SW 1271 (cell line): ENCODE measurements at places on chromosomes 13 and 19.

DNA sequence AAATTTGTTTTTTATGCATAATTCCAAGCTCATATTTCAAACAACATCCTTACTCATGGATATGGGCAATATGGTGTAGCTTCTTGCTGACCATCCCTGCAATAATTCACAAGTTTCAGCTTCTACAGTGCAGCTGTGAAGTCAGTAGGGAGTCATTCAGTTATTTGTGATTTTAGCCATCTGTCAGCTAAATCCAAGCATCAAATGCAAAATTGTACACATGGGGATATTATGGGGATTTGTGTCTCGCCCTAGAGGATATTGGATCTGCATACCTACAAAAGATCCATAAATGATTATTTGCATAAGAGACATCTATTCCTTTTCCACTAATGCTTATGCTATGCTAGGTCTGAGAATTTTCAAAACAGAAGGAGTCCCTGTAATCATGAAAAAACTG is 217.9 kb upstream of the SLITRK5 start:
- no peak for DNase-seq

DNA sequence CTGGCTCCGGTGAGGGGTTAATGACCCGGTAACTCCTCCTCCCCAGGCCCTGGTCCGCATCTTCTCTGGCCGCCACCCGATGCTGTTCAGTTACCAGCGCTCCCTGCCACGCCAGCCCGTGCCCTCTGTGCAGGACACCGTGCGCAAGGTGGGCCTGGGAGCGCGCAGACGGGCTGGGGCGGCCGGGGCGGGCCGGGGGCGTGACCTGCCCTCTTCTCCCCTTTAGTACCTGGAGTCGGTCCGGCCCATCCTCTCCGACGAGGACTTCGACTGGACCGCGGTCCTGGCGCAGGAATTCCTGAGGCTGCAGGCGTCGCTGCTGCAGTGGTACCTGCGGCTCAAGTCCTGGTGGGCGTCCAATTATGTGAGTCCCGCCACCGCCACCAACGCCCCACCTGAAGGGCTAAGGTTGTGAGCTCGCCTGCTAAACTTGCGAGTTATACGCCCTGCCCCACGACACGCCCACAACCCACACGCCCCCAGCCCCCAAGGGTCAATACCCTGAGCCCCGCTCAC is 10.4 kb downstream of the CPT1C start:
- no peak for DNase-seq

DNA sequence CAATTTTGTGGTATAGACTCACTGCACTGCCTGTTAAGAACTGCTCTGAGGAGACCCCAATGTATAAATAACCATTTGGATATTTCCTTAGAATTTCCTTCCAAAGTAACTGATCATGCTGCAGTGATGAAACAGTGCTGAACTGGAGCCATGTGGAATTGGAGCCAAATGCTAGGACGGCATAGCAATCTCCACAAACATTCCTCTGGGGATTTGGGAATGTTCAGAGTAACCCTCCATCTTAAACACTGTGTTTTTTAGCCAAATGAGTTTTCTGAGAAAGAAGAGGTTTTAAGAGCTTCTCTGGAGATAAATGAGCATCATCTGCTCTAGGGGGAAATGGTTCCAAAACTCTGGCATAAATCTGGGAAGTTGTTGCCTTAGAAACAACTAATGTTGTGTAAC is 98.2 kb downstream of the OLFM4 start:
- DNase-seq: no peak

- DNase-seq: no peak
Observed at GRCh38 chr19:7699417-7700401, 2.2 kb downstream of the FCER2 start.

DNA sequence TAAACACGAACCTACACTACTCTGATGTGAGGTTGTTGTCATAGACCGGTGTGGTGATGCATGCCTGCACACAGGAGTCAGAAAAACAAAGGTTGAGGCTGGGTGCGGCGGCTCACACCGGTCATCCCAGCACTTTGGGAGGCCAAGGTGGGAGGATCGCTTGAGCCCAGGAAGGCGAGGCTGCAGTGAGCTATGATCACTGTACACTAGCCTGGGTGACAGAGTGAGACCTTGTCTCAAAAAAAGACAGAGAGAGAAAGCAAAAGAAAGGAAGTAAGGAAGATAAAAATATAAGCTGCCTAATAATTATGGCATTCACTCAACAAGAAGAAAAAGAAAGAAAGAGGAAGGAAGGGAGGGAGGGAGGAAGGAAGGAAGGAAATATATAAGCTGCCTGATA is 9.3 kb downstream of the GP6 start:
- no peak for DNase-seq

DNA sequence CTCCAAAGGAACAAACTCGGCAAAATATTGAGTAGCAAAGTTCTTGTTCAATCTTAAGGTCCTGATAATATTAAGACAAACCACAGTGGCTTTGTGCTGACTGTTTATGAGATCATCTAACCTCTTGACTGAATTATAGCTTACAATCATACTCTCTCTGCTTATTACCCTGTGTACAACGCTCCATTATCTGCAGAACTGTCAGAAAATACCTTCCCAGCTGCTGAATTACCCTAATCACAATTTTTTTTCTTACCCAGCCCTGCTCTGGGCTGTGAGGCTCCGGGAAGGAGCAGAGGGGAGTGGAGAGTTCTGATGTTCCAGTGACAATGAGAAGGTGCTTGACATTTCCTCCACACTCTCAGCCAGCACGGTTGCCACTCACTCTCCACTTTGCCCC is 64.8 kb downstream of the DCT start:
- DNase-seq: no peak

- no peak for DNase-seq
Observed at GRCh38 chr13:93708308-93709075, 481.9 kb downstream of the GPC6 start.

DNA sequence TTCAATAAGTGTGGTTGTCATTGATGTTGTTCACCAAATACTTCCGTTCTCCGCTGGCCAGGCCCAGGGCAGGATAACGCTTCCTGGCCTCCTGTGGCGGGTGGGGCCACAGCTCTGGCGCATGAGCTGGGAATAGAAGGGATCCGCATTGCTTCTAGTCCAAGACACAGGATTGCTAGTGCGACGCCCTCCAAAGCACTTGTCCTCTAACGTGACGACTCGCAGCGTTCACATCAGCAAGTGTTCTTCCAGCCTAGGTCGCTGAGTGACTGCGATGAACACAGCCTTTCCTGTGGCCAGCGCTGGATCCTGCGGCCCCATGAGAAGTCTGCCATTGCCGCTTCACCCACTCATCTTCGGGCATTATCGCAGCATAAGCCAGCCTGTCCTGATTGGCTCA is 39.4 kb downstream of the VSTM2B start:
- DNase-seq: no peak

DNA sequence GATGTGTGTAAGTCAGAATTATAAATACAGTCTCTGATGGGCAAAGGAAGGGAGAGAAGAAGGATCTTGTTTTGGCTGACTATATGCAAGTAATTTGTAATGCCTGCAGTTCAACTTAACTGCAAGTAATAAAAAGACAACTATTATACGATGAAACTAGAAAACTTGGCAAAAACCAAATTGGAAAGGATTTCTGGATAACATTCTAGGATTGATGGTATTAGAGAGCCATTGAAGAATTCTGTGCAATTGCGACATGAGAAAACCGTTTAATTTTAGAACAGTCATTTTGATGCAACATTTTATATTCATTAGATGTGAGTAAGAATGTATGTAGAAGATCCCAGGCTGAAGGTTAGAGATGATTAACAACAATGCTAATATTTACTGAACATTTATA is 1334.1 kb downstream of the EFNB2 start:
- DNase-seq: no peak

DNA sequence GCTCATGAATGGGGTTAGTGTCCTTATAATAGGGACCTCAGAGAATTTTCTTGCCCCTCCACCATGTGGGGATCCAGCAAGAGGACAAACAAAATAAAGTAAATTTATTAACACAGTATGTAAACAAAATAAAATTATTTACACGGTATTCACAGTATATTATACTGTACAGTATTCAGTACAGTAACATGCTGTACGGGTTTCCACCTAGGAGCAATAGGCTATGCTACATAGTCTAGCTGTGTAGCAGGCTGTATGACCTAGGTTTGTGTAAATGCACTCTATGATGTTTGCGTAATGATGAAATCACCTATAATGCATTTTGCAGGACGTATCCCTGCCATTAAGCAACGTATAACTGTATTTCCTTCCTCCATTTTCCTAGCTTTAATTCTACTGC is 11.8 kb upstream of the DIAPH3 start:
- no peak for DNase-seq

DNA sequence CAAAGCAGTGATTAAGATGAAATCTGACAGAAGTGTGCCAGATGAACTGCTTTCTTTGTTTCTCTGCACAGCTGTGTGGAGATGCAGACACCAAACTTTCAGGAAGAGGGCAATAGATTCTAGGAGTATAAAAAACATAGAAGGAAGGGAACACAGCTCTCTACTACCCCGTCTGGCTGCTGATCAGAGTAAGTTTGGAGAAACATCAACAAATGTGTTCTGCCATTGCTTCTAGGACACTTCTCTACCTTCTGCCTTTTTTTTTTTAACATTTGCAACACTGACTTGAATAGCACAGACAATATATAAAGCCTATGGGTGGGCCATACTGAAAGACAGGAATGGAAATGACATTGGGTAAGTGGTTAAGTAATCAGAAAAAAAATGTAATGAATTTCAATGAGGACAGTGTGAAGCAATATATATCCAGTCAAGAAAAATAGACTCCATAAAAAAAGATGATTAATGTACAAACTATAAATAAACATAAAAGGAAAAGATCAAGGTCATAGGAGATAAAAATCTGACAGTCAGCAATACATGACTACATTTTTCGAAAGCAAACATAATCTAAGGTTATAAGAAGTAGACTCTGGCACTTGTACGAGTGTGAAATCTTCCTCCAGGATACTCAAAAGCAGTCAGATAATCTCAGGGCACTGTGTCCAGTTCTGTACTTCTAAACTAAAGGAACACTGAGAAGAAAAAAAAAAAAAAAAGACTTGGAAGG is 21.4 kb downstream of the NUFIP1 start:
- peak; percentile 24 for DNase-seq

DNA sequence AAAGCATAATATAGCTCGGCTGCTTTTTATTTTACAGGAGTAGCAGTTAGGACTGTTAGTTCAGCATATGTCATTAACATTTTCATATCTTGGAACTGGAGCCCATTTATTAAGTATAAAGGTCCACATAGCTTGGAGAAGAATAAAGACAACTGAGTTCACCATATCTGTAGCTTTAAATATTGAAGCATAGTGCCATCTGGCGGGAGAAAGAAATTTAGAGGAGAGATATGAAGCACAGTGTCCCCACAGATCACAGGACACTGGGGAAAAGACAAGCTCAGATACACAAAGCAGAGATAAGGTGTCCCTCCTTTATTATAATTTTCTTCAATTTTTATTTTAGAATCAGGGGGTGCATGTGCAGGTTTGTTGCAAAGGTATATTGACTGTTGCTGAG is 104.7 kb upstream of the FREM2 start:
- DNase-seq: no peak

DNA sequence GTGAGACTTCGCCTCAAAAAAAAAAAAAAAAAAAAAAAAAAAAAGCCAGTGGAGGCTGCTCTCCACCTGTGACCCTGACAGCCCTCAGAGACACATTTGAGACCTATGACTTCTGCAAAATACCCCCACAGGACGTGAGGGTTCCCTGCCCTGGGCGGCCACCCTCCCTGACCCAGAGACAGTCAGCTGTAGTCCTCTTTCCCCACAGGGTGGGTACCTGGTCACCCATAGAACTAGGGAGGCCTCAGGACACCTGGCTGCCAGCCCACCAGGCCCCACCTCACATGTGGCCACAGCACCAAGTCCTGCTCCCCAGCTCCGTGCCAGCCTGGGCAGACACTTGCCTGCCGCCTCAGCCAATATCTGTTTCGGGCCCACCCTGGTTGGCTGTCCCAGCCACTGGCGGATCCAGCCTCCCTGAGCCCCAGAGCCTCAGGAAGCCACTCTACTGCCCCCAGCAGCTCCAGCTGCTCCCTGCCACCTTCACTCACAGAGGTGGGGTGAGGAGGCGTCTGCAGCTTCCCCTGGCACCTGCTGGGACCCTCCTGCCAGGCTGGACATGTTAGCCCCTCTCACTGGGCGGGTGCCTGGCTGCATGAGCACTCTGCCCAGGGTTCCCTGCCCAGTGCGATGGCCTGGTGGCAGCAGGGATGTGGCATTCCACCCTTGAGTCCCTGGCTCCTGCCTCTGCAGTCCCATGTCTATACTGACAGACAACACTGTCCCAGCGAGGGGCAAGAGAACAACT is 6.9 kb downstream of the MKNK2 start:
- DNase-seq: no peak

GRCh38 chr13:27192973-27193372 is 21.4 kb upstream of the USP12 start:
- DNase-seq: no peak

- DNase-seq: peak; percentile 25
Observed at GRCh38 chr19:16920816-16921529, 32.2 kb downstream of the F2RL3 start.

DNA sequence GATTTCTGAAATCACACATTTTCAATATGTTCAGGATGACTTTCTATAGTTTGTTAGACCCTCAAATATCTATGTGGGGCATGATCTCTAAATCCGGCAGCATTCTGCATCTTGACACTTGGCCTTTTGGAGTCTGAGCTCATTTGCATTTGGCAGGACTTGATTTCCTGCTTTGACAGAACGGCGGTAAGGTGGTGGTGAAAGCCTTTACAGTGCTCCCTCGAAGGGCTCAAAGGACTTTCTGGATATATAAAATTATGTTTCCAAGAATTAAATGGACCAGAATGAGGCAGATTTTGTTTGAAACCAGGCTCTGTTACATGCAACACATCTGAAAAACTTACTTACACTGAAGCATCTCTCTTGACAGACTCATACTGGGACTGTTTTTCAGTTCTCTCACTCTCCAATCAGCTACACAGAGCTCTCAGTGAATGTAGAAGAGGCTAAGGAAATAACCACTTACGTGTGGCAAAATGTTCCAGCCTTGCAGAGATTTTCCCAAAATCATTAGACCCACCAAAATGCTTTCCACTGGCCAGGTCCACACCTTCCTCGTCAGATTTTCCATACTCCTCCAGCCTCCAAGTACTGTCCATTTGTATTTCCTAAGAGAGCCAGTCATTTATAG is 207.2 kb downstream of the SPRY2 start:
- no peak for DNase-seq

DNA sequence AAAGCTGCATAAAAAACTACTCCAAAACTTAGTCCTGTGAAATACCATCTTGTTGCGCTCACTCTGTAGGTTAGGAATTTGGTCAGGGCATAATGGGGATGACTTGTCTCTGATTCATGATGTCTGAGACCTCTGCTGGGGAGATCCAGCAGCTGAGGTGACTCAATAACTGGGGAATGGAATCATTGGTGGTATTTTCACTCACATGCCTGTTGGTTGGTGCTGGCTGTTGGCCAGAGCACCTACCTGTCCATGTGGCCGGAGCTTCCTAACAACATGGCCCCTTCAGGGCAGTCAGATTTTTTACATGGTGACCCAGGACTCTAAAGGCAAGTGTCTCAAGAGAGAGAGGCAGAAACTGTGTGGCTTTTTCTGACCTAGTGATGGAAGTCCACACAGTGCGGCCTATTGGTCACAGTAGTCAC is 7.4 kb upstream of the ESD start:
- peak; percentile 85 for DNase-seq
